Urothelium cell line (cell line): ENCODE measurements at places on chromosomes 7 and 10.
A peak's percentile ranks its signal among the peaks of the same experiment; 100 is the strongest.

DNA sequence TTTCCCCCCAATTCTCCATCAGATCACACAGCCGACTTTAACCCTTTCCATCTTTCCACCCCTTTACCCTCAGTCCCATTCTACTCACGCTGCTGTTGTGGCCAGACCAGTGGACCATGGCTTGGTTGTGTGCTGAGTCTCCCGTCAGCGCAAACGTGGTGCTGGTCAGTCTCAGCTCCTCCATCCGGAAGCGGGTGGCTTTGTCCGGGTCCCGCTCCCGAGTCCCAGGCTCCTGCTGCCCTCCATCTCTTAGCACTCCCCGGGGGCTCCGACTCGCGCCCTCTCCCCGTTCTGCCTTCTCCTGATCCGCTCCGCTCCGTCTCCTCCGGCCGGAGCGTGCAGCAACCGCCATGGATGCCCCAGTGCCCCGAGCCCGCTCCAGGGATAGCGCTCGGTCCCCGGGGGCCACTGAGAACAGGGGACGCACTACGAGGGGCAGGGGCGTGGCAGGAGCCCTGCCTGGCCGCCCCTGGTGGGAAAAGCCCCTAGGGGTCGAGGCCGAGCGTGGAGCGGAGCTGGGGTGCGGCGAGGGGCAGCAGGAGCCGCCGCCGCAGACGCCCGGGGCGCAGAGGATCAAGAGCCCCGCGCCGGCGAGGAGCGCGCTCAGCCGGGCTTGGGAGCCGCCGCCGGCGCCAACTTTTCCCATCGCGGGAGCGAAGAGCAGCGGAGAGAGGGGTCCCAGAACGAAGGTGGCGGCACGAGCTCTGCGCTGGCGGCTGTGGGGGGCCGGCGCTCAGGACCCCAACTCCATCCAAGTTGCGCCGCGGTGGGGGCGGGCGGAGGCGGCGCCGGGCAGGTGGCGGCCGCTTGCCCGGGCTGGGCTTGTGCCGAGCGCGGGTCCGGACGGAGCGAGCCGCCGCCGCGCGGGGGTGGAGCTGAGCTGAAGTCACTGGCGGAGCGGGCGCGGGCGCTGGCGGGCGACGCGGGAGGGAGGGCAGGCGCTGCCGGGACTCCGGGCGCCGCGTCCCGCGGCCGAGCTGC is at the start of gene SORCS1:
SORCS1 (minus strand) TSS at position 826 of the 981 bp plus-strand sequence.
- DNase-seq = peak; percentile 77

DNA sequence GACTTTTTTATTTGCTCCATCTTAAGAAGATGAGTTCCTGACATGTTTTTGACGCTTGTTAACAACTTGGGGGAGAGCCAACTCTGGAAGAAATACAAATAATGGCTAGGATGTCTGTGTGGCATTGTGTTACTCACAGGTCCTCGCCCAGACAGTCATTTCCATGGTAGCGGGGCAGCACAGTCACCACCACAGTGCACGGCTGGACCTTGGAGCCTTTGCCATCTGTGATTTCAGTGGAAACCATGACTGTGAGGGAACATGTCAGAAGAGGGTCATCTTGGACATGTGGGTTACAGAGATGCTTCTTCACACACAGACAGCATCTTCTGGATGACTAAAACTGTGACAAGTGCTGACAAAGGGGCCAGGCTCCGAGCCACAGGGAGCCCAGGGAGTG is 74.5 kb downstream of the PKD1L1 start:
- peak; percentile 67 for DNase-seq

DNA sequence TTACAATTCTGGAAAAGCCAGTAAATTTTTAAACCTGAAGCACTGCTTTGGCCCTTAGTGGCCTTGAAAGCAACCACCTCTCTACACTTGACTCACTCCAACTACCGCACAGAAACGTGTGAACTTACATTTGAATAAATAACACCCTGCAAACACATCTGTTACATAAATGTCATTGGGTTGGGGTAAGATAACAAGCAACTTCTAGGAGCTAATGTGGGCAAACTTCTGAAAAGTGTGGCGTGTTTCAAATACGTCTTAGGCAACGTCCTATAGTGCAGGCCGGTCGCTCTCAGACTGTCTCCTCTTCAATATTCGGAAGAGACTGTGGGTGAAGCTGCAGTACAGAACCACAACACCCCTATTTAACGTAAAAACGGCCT is 474 bp downstream of the ORC5 start:
- peak; percentile 4 for DNase-seq

- no peak for DNase-seq
Observed at GRCh38 chr10:95544783-95545500, 16.2 kb downstream of the SORBS1 start.

DNA sequence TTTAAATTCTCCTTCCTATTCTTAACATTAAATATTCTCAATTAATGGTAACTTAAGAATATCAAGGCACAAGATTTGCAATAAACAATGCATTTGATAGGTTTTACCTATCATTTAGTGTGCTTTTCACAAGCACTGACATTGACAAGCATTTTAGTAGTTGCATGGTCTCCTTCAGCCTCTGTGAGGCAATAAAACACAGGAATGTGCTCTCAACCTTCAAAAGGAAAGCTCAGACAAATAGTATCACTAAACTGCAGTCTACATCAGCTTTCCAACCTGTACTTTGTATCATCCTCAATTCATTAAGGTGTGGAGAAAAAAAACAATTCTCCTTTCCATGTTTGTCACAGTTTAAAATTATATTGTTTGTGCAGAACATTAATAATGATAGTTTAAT is 51.1 kb upstream of the TSPAN13 start:
- no peak for DNase-seq

DNA sequence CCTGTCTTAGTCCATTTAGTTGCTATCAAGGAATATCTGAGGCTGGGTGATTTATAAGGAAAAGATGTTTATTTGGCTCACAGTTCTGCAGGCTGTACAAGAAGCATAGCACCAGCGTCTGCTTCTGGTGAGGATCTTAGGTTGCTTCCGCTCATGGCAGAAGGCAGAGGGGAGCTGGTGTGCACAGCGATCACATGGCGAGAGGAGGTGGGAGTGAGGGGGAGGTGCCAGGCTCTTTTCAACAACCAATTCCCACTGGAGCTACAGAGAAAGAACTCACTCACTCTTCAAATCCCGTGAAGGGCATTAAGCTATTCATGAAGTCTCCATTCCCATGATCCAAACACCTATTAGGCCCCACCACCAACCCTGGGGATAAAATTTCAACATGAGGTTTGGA is 371.6 kb downstream of the SH2D4B start:
- no peak for DNase-seq

DNA sequence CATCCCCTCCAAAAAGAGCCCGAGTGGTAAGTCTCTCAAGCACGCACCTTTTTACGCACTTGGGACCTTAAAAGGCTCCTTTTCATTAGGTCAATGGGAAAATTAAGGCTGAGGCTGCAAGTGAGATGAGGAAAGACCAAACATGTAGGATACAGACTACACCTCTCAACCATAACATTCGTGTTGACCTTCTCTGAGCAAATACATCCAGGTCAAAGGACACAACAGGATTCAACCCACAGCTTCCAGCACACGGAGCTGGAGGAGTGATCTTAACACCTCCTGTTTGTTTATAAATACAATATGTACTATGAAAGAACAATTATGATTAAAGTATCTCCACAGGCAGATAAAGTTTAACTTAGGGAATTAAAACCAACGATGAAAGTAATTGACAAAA is 9.7 kb downstream of the SFMBT2 start:
- DNase-seq = no peak

DNA sequence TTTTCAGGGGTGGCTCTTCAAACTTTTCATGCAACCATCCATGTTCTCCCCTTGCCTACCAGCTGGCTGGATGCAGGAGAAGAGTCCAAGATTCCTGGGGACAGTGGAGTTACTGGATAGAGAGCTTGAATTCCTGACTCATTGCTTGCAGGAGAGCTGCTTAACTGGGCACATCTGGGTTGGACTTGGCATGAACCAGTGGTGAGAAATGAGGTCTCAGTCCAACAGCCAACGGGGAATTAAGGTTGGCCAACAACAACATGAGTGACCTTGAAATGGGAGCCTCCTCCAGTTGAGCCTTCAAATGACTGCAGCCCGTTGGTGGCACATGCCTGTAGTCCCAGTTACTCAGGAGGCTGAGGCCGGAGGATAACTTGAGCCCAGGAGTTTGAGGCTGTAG is 58.1 kb upstream of the OPN4 start:
- DNase-seq = no peak

- DNase-seq = no peak
Observed at GRCh38 chr7:20741801-20742200, 44.9 kb downstream of the SP8 start.

DNA sequence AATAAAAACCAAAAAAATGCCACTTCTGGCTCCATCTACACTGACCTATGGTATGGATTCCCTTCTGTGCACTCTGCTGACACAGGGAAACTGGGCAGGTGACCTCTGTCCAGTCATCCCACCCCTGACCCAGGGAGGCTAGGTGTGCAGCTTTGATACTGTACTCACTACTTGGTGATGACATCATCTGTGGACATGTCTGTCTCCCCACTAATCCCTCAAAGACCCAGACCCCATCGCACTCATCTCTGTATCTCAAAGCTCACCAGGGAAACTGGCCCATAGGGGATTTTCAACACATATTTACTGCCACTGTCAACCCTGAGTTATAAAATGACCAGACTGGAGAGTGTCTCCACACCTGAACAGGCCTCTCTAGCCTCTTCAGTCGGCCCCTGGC is 10.6 kb downstream of the SGMS1 start:
- no peak for DNase-seq
